ENCODE measurements at places on chromosomes 16 and 17.

- no peak for DNase-seq
These were observed 4.3 kb upstream of the SEZ6 start for GRCh38 chr17:29010129-29010528.

GRCh38 chr16:49486400-49486799 lies 112.8 kb downstream of the C16orf78 start:
- DNase-seq, result no peak

DNA sequence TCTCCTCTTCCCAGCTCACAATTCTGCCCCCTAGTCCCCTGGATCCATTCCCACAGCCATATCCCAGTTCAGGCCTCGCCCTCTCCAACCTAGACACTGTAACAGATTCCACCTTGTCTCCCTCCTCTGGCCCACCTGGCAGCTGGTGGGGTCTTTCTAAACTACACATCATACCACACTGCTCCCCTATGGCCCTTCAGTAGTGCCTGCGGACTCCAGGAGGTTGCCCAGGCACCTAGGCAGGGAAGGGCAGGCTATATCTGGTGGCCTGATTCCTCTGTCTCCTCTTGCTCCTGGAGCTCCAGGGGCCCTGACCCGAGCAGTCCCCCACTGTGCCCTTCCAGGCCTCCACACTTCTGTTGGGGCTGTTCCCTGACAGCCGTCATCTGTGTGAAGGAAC lies 64.5 kb downstream of the SMPD3 start:
- DNase-seq, result no peak

DNA sequence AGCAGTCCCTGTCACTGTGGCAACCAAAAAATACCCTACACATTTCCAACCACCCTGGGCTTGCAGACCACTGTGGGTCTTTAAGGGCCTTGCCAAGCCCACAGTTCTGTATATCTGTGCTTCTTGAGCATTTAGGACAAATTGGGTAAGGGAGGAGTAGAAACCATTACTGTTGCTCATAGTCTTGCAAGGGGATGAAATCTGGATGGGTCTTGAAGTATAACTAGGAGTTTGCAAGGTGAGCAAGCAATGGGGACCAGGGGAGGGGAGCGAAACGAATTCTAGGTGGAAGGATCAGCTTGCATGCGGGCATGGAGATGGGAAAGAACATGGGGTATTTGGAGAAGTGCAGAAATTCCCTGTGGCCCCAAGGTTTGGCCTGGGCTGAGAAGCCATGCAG lies 202.9 kb downstream of the RAB11FIP4 start:
- DNase-seq, result no peak

DNA sequence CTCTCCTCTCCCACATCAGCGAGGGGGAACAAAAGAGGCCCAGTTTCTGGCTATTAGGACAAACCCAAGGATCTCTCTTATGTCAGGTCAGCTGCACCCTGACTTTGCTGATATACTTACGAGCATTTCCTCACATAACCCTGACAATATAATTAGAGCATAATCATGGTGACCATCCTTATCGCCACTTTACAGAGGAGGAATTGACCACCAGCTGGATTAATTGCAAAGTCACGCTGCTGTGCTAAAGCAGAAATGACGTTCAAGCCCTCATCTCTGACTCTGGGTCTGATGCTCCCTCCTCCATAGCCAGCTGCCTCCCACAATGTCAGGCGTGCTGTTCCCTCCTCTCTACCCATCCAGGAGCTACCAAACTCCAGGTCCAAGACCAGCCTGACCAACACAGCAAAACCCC lies 42.6 kb downstream of the TRARG1 start:
- DNase-seq, result no peak
